LoVo (cell line): ENCODE measurements at places on chromosomes 7 and 10.

DNA sequence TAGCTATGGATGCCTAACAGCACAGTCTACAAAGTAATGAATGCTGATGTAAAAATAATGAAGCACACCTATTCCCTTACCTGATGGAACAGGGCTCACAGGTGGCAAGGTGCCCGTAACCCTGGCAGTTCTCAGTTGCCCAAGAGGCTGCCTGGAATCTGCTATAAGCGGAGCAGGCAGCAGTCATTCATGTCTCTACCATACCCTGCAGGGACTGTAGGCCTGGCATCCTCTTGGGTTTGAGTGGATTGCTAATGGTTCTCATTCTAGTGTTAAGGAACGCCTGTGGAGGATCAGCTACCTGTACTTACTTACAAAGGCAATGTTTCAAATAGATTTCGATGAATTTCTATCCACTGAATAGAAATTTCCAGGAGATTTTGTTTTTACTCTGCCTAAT is 38.4 kb downstream of the BAIAP2L1 start:
- DNase-seq, result no peak

DNA sequence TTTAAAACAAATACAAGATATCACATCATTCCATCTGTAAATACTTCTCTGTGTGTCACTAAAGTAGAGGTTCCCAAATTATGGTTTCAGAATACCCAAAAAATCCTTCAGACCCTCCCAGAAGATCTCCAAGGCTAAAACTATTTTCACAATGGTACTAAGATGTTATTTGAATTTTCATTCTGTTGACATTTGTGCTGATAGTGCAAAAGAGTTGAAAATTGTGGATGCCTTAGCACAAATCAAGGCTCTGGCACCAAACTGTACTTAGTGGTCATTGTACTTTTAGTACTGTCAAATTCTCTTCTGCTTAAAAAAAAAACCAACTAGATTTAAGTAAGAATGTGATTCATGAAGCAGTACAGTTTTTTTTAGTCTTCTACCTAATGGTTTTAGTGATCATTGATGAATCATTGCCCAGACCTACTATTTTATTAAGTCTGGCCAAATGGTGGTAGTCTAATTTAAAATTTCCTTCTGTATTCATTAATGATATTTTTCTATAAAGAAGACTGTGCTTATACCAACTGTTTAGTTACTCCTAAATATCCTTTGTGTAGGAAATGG is 50.5 kb downstream of the TPST1 start:
- DNase-seq, result no peak

DNA sequence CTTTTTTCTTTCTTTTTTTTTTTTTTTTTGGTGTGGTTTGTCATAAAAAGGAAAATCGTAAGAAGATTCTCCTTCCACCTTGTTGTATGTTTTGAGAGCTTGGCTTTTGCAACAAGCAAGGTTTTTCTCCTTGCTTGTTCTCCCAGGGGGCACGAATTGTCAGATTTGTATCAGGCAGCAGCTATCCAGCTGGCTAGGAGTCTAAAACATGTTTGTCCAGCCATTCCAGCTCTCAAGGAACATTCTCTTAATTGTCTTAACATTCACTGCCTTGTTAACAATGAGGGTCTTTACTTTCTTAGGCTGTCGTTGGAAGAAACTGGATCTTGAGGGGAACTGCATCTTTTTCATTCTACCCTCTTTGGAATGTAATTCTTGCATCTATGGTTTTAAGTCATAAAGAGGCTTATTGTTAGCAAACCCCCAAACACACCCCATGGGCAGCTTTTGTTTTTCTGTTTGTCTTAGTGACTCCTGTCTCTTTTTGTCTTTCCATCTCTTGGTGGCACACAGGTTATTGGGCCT is 14.6 kb downstream of the SHTN1 start:
- DNase-seq, result no peak

GRCh38 chr7:27627146-27627545 is 35.5 kb downstream of the HIBADH start:
- DNase-seq, result no peak

DNA sequence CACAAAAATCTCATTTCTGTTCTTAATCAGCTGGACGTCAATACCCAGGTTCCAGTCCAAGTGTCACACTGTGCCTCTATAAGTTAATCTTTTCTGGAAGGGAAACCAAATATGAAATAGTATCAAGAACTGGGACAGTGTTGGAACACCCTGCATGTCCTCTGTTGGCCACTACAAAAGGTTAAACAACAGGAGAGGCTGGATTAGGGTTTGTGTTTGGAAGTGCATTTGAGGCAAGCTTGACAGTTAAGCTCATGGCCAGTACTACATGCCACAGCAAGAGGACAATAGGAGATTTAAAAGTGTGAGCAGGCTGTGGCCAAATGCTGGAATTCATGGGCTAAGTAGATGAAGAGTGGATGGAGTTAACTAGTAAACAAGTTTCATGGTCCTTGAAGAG is 751.5 kb downstream of the AUTS2 start:
- no peak for DNase-seq

- DNase-seq, result no peak
Observed at GRCh38 chr10:27380929-27381358, 123.2 kb upstream of the RAB18 start.

GRCh38 chr7:20260223-20260622 is 43.0 kb upstream of the MACC1 start:
- no peak for DNase-seq

DNA sequence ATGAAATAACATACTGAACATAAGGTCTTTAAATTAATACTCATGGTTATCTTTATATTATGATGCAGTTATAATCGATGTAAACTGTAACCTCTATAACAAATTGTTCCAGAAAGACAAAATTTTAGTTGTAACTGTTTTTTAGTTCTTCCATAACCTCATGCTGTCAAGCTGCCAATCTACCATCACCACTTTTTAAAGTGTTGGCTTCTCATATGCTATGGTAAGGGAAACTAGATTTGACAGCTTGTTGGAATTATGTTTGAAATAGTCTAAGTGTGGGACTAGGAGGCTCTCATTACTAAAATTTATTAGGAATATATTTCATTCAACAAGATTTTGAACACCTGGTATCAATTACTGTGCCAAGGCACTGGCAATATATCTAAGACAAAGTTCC is 105.4 kb downstream of the NRBF2 start:
- no peak for DNase-seq

GRCh38 chr10:89853781-89854191 is 152.4 kb downstream of the KIF20B start:
- no peak for DNase-seq

DNA sequence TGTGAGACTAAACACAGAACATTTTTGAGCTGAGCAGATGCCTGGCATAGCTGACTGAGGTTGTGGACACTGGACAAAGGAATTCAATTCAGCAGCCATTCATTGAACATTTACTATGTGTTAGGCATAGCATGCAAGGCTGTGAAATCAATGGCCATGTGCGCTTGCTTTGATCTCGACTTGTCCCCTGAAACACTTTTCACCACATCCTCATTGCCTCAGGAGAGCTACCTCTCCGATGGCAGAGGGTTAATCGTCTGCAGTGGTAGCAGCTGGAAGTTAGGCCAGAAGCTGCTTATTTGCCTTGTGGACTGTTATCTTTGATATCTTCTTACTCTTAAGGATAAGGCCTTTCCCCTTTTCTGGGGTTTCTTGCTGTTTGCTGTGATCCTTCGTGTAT is 297.8 kb downstream of the AUTS2 start:
- no peak for DNase-seq

DNA sequence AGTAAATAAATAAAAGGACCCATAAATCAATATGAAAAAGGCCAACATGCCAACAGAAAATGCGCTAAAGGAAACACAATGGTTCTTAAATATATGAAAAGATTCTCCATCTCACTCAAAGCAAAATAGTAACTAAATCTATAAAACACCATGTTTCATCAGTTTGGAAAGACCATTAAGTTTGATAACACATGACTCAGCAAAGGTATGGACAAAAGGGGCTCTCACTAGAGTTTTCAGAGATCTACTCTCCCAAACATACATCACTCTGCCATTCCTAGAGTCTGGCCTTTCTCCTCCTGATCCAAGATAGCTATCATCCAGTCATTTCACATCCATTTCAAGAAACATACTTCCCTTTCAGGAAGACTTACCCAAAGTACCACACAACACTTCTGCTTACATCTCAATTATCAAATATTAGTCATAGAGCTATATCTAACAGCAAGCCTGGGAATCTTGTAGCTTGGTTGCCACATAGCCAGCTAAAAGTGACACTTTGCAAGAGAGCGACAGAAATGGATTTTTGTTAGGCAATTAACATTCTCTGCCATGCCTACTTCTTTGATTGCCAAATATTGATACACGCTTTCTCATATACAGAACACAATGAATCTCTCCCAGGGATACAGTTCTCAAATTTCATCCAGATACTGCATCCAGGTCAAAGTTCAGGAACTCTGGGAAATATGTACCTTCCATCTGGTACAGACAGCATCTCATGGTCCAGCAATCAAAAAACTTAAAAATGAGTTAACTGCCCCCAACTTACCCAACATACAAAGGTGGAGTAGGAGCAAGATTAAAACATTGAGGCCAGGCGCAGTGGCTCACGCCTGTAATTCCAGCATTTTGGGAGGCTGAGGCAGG is 28.8 kb downstream of the TOMM7 start:
- DNase-seq, result no peak

- peak; percentile 33 for DNase-seq
Observed at GRCh38 chr7:16646472-16647072, 591 bp downstream of the BZW2 start.

DNA sequence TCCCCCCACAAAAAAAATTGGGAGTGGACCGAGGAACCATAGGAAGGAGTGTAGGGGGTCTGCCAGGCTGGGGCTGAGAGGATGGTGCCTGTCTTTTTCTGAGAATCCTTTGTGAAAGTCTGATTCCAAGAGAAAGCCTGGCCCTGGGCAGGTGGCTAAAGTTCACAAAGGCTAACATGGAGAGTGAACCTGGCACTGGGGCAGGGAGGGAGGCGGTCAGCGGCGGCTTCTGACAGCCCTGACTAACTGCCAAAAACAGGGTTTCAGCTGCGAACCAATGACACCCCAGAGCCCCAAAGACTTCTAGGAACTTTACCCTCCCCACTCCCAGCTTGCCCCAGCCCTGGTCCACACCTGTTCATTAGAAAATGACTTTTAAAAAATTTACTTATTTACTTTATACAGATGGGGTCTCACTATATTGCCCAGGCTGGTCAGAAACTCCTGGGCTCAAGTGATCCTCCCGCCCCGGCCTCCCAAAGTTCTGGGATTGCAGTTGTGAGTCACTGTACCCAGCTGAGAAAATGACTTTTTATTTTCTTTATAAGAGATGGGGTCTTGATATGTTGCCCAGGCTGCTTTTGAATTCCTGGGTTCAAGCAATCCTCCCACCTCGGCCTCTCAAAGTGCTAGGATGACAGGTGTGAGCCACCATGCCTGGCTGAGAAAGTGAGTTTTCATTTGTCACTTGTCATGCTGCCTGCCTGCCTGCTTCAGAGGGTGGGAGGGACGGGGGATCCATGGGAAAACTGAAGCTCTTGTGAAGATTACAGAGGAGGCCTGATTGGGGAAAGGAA is 61.0 kb upstream of the DUSP5 start:
- DNase-seq, result no peak

- no peak for DNase-seq
Observed at GRCh38 chr7:2607923-2608904, 23.6 kb upstream of the TTYH3 start.

DNA sequence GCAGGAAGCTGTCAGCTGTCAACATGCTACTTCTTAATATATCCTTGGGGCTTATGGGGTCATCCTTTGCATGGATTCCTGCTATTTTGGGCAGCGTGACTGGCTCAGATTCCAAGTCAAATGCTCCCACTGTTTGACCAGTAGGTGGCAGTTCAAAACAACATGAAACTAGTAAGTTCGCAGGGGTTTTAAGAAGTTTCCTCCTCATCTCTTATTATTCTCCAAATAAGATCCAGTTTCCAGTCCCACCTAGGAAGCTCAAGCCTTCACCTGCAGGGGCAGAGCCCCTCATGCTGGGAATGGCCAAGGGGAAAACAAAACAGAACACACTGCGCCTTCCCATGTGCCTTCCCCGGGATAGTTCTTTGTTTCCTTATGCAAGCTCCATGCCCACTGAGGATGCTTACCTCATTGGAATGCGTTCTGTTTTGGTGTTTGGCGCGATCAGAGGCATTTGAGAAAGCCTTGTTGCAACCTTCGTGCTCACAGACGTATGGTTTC is 259.8 kb downstream of the GLI3 start:
- peak; percentile 43 for DNase-seq

DNA sequence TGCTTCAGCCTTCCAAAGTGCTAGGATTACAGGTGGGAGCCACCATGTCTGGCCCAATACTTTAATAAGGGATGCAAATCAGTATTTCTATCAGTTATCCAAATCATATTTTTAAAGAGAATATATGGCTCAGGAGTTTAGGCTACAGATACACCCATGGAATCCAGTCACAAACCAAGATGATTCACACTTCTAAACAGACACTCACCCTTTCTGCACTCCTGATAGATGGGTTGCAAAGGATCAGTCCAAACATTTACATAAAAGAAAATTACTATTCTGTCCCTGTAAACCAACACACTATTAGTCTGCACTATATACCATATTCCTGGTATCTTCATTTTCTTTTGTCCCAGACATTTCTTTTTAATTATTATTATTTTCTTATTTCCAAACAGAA is 2.2 kb downstream of the MORN4 start:
- no peak for DNase-seq

DNA sequence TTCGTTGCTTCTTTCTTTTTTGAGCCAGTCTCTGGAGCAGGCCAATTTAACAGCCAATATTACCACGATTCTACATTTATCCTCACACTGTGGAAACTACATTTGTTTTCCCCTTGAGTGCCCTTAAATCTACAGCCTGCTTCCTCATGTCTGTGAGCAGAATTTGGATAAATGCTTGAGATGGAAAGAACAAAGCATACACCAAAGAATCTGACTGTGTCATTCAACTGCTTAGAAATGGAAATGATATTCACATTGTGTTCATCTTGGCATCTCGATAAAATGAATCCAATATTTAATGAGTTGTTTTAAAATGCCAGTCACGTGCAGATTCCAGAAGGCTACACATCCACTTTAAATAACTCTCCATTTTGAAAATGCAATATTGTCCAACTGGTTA is 41.0 kb upstream of the GSDME start:
- no peak for DNase-seq

DNA sequence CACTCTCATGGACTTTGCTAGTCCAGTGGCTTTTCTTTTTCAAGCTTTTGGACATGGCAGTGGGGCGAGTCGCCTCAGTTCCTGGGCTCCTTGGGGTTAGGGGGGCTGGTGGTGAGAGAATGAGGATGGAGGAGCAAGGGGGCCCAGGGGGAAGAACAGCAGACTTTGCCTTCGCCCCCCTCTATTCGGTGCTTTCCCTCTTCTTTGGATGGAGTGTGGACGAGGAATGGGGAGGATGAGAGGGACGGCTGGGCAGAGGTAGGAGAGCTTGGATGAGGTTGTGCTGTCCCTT is 255 bp downstream of the MAGI2 start:
- DNase-seq, result no peak

- DNase-seq, result no peak
Observed at GRCh38 chr10:102595897-102596296, 48.4 kb upstream of the TRIM8 start.

DNA sequence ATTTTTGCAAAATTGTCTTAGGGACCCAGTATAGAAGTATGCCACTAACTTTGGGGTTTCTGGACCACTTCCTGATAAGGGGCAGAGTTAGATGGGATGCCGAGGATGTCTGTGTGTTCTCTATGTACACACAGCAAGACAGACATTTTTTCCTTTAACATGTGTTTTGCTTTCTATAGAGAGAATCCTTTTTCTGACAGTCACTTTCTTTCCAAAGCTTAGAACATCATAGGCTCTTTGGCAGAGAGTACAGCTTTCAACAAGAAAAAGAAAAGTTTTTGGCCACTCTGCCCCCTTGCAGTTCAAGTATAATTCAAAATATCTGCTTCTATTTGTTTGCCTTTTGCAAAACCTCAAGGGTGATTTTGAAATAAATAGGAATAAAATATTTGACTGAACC is 44.1 kb downstream of the PAPSS2 start:
- no peak for DNase-seq
